ENCODE measurements at places on chromosomes 1 and 21.

DNA sequence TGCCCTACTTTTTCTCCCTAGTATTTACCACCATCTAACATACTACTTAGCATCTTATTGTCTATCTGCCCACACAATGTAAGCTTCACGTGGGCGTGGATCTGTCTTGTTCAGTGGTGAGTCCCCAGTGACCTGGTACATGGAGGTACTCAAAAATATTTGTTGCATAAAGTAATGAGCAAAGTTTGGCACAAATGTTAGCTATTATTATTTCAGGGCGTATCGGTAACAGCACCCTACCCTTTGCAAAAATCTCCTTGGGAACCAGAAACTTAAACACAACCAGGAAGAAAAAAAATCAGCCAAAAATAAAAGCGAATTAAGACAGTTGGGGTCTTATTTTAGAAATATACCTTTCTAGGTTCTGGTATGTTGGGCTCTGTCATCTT, 454 bp upstream of the NENF start:
- DNase-seq, result no peak

GRCh38 chr1:71228742-71229365, 148.0 kb upstream of the ZRANB2 start:
- DNase-seq, result no peak

DNA sequence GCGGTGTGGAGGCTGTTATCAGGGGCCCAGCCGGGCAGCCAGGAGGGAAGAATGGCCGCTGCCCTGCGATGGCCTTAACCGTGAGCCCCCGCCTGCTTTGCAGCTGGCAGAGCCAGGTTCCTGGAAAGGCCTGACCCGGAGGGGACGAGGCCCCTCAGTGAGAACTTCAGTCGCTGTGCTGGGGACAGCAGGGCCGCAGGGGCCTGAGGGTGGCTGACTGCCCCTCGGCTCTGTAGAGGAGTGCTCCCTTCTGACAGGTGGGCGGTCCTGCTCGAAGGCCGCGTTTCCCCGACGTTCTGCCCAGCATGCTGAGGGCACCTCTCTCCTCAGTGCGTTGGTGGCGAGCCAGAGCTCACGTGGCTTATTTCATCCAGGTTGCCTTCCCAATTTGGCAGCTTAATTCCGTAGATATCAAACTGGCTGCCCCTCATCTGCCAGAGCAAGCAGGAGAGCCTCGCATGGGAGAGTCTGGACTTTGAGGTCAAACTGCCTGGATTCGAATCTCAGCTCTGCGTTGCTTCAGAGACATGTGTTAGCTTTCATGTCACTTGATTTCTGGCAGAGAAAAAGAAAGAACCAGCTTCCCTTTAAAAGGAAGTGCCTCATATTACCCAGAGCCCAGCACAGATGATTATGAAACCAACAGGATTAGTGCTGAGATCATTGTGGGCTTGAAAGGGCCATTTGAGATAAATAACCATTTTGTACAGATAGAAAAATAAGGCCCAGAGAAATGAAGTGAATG, 239.8 kb downstream of the SDCCAG8 start:
- no peak for DNase-seq

DNA sequence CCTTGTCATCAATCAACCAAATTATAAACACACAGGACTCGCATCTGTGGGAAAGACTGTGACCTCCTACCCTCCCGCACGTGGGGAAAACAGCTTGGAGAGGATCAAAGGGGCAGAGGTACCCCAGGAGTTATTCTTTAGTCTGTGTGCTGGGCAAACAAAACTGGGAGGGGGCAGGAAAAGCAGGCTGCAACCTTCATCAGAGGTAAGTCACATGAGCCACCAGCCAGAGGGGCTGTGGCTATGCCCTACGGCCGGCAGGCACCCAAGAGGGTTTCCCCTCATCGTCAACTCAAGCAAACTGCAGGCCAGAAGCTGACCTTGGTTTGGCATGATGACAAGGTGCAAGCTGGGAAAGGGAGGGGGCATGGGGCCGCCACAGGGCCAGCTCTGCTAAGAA, 12.5 kb downstream of the SMIM12 start:
- no peak for DNase-seq

DNA sequence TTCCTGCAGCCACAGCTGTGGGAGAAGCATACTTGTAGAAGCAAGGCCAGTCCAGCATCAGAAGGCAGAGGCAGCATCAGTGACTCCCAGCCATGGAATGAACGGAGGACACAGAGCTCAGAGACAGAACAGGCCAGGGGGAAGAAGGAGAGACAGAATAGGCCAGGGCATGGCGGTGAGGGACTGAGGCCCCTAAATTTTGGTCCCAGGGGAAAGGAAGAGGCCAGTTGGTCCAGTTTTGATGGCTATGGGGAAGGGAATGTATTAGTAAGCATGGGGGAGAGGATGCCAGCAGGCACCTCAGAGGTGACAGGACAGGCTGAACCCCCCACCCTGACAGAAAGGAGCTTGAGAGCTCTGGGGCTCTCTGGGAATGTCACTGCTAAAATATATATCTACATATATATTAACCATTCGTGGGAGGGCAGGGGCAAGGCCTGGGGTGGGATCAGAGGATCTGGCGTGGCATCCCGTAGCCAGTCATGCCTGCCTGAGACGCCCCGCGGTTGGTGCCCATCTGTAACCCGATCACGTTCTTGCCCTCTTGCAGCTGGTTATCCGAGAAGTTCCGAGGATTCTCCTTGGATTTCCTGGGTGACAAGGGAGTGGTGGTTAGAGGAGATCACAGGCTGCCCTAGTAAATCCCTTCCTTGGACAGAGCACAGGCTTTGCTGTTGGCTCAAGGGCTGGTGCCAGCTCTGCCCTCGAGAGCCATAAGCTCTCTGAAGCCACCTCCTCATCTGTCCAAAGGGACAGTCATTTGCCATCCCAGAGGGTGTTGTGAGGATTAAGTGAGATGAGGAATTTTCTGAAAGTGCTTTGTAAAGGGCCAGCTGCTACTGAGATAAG, 6.7 kb downstream of the TAGLN2 start:
- no peak for DNase-seq

DNA sequence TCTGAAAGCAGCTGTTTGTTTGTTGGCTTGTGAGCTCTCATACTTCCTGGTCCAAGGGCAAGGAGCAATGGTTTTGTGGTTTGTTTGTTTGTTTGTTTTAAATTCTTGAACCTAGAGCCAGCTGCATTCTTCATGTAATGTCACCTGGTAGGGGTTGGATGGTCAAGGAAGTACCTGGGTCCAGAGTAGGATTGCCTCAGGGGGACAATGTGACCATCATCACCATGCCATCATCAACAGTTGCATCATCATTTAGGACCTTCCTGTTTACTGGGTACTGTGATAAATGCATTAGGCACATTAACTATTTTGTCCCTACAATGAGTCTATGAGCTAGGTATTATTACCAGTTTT, 14.7 kb upstream of the MYOG start:
- no peak for DNase-seq

- DNase-seq, result no peak
These were observed 35.5 kb downstream of the LRRC3 start for GRCh38 chr21:44490816-44491215.

DNA sequence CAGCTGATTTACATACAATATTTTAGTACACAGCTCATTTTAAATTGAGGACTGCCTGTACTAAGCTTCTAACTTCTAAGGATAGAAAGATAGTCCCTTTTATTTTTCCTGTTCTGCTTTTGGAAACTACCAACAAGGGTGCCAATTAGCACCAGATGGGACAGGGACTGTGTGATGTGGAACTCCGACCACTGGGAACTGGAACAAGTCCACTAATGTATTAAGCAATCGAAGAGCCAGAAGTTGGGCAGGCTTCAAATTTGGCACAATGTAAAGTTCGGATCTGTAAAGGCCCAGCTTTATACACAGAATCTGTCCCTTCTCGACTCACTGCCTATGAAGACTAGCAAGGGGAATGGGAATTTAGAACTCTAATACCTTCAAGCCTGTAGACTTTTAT, 149.3 kb downstream of the ZC3H11B start:
- no peak for DNase-seq

GRCh38 chr1:203661572-203661971, 34.9 kb downstream of the ATP2B4 start:
- peak; percentile 65 for DNase-seq

- DNase-seq, result no peak
These were observed 18.9 kb downstream of the SNAP47 start for GRCh38 chr1:227753999-227754711.

- no peak for DNase-seq
These were observed 29.9 kb downstream of the PSMG1 start for GRCh38 chr21:39153373-39153772.

DNA sequence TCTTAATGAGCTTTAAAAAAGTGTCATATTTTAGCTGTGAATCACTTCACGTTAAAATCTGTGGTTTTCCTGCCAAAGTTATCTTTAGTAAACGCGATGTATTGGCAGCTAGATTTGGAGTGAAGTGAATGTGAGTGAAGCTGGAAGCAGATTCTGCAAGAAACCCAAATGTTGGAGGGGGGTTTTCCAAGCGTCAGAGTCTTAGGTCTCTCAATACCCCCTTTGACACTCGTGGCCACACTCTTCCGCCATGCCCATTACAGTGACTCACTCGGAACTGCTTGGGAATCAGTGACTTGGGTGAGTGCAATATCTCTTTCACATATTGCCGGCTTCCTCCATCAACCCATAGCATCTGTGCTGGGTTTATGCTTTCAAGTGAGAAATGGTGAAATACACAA, 17.5 kb downstream of the B3GALT5 start:
- DNase-seq, result peak; percentile 68

- DNase-seq, result peak; percentile 22
These were observed at the start of gene ZNF362 for GRCh38 chr1:33256471-33257206. Gene ZNF362 (plus strand): TSS chr1:33256492. CDS start chr1:33270575, 14,083 bp downstream.

DNA sequence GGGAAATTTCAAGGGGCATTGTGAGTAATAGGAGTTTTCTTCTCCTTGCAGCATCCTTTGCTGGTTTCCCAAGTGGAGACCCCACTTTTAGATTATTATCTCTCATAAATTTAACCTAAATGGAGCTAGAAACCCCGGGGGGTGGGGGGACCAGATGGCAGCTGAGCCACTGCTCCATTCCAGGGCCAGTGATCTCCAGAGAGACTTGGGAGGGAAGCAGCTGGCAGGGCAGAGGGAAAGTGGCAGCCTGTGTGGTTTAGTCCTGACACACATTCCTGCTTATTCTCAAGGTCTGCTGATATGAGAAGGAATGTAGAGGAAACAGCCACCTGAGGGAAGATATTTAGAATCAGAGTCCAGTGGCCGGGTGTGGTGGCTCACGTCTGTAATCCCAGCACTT, 16.3 kb downstream of the PCP4L1 start:
- no peak for DNase-seq

DNA sequence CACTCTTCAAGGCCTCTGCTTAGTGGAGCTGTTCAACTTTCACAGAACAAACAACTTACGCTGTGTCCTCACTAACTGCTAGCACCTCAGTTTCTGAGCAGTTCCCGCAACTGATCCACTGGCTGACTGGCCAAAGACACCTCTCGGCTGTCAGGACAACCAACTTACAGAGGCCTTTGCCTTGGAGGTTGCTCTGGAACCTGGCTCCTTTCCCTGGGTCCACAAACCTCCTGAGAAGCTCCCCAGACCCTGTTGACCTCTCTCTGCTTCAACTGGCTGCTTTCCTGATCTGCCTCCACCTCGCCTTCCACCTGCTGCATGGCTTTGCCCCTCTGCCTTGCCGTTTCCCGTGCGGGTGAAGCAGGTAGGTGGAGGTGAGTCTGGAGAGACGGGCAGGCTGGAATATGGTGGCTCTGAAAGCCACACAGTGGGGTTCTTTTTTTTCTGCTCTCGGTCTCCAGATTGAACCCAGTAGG, 13.0 kb downstream of the BTBD19 start:
- no peak for DNase-seq

Data from HCT116 (cell line).